ENCODE measurements at places on chromosomes 13 and 19.

DNA sequence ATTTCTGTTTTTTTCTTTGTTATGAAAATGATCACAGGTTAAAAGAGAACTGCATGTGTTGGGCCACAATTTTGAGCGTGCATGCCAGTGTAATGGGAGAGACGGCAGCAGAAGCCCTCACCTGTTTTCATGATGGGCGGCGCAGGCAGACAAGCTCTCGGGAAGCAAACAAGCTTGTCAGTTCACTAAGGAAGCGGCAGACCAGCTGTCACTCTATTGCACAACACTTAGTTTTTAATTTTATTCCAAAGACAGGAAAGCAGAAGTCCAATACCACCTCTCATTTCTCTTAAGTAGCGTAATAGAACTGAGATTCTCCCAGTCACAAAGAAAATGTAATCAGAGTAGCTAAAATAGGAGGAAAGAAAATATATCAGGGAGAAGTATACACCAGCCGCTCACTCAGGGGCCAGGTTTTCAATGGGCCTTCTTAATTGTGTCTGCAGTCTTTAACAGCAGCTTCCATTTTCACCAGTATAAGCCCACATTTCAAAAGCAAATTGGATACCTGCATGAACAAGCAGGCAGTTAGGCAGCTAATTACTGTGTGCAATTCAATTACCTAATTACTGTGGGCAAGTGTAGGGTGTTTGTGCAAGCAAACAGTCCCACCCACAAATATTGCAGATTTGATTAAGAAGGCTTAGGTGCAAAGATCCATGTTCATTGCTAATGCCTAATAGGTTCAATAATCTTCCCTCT is 711.4 kb downstream of the DIAPH3 start:
- no peak for DNase-seq

DNA sequence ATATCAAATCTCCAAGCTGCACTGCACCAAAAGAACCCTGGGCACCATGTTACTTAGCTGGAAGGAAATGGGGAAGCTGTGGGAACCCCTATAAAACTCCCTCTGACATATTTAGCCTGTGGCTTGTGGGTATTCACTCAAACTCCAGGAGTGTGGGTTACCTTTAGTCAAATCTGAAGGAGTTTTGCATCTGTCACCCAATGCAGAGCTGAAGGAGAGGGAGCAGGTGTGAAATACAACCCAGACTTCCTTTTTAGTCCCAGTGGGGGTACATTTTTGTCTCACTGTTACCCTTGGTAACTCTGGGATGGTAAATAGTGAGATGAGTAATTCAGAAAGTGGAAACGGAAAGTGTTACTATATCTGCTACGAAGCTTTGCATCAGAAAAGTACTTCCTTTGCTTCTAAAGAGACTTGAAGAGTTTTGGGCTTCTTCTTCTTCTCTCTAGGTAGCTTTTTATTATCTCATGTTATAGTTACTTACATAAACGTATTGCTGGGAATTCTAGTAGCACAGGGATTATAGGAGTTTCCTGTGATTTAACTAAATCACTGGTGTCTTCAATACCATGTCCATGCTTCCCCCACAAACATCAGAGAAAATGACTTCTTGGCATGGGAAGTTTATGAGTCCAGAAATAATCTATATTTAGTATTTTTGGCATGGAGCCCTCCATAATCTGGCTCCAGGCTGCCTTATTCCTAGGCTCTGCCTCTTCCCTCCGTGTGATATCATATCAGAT is 105.9 kb downstream of the AKAP11 start:
- DNase-seq, result no peak

DNA sequence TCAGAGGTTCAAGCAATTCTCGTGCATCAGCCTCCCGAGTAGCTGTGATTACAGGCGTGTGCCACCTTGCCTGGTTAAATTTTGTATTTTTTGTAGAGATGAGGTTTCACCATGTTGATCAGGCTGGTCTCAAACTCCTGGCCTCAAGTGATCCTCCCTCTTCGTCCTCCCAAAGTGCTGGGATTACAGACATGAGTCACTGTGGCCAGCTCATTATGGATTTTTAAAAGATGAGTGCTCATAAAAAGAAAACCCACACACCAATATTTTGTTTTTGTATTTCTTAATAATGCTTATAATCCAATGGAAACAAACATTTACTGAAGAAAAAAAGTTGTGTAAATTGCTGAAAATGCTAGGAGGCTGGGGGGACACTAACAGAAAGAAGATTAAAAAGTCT is 5.0 kb upstream of the MICU2 start:
- no peak for DNase-seq

GRCh38 chr19:3516675-3517207 is 10.6 kb downstream of the FZR1 start:
- DNase-seq, result no peak

DNA sequence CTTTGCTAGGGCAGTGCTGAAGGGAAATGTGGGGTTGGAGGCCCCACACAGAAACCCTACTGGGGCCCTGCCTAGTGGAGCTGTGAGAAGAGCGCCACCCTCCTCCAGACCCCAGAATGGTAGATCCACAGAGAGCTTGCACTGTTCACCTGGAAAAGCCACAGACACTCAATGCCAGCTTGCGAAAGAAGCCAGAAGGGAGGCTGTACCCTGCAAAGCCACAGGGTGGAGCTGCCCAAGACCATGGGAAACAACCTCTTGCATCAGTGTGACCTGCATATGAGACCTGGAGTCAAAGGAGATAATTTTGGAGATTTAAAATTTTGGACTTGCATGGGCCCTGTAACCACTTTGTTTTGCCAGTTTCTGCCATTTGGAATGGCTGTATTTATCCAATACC is 615.4 kb upstream of the MIR17HG start:
- DNase-seq, result no peak

DNA sequence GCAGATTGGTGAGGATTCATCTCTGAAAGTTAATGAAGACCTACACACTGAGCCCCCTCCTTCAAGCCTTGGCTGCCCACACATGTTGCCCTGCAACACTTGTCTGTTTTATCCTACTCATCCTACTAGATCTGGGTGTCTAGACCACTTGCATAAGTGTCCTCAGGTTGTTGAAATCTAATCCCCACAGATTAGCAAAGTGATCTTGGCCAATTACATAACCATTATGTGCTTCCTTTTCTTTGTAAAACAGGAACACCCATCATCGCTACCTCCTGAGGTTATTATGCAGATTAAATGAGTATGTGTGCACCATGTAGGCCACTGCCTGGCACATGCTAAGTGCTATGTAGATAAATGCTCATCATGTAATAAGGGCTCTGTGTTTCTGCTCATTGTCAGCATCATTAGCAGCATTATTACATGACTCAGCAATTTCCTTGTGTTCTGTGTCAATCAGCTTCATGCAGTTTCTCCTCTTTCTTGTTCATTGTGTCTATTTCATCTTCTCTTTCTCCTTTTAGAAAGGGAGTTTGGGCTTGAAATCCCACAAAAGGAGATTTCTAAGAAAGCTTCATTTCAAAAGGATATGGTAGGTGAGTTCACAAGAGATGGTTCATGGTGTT is 15.1 kb downstream of the ZNF175 start:
- DNase-seq, result no peak

DNA sequence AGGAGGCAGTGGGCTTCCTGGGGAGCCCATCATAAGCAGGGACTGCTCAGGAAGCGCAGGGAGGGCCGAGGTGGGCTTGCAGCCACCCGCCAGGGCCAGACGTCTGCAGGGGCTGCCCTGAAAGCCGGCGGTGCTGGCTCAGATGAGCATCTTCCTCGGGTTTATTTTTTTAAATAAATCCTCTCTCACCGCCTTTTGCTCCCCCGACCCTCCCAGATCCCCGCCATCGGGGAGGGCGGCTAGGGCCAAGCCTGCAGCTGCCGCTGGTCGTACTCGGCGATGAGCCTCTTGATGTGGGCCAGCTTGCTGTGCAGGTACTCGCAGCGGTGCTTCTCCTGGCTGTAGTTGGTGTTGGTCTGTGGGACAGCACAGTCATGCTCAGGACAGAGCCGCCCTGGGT is 6.6 kb upstream of the ISYNA1 start:
- DNase-seq, result no peak

GRCh38 chr13:20258208-20258962 is 26.3 kb upstream of the GJB6 start:
- no peak for DNase-seq

- DNase-seq, result no peak
Observed at GRCh38 chr13:39324806-39325311, 278.1 kb downstream of the LHFPL6 start.

- DNase-seq, result no peak
Observed at GRCh38 chr13:100234524-100235136, 145.7 kb downstream of the PCCA start.

GRCh38 chr13:85509512-85509911 is 289.7 kb downstream of the SLITRK6 start:
- DNase-seq, result no peak

- no peak for DNase-seq
Observed at GRCh38 chr13:25630329-25630900, 258.6 kb downstream of the ATP8A2 start.

GRCh38 chr13:109657395-109657794 is 129.0 kb downstream of the IRS2 start:
- no peak for DNase-seq

GRCh38 chr13:92963029-92963428 is 263.6 kb upstream of the GPC6 start:
- DNase-seq, result no peak

DNA sequence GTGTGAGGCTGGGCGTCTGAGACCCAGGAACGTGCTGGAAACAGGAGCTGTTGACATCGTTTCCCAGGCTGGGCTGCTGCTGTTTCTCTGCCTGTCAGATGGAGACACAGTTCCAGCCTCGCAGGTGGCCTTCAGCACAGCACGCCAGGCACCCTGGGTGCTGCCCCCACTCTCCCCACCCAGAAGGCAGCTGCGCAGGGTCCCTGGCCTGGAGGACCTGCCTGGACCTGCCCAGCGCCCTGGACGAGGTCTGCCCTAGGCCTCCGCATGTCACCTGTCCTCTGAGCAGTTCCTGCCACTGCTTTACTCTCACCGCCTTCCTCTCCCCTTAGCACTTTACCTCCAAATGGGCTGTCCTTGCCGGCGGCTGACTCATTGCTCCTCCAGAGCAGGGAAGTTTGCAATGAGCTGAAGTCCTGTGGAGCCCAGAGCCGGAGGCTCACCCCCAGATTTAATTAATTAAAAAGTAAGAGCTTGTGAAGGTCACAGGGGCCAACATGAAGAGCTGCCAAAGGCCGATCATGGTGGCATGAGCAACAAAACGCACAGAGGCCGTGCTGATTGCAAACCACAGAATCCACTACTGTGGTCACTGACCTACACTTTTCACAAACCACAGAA is 32.2 kb downstream of the C13orf46 start:
- DNase-seq, result no peak

- DNase-seq, result no peak
Observed at GRCh38 chr13:27259831-27260230, 8.5 kb downstream of the RPL21 start.

- DNase-seq, result no peak
Observed at GRCh38 chr13:40063278-40063698, 407.8 kb downstream of the COG6 start.

DNA sequence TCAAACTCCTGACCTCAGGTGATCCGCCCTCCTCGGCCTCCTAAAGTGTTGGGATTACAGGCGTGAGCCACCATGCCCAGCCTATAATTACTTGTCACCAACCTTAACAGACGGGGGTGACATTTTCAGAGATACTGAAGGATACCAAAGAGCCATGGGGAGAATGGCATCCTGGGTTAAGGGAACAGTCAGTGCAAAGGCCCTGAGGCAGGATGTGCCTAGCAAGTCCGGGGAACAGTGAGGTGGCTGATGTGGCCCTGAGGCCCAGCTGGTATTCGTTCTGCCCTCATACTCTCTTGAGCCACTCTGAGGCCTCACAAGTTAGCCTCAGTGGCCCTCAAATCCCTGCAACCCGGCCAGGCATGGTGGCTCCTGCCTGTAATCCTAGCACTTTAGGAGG is 15.0 kb upstream of the ANGPTL8 start:
- DNase-seq, result no peak

GRCh38 chr13:78540058-78540457 is 63.3 kb downstream of the POU4F1 start:
- no peak for DNase-seq

GRCh38 chr13:45598597-45598996 is 16.9 kb downstream of the ERICH6B start:
- DNase-seq, result no peak

GRCh38 chr13:105579821-105580710 is 955.4 kb downstream of the EFNB2 start:
- DNase-seq, result no peak

GRCh38 chr19:53991224-53992113 is at the start of gene CACNG6:
Gene CACNG6 (plus strand): TSS chr19:53991637. CDS start chr19:53992878, 1,241 bp downstream.
- no peak for DNase-seq

DNA sequence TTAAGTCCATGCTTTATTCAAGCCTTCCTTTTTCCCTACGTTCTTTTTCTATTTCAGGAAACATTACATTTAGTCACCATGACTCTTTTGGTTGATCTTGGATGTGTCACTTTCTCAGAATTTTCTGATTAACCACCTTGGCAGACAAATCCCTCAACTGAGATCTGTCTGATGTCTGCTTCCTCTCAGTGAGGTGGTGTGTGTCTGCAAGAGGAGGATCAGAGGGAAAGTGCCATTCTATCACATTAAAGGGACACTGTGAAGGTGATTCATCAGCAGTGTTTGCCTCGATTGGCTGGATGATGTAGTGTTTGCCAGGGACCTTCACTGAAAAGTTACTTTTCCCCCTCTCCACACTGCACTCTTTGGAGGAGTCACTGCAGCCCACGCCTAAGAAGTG is 3.0 kb upstream of the CCNP start:
- no peak for DNase-seq

- peak; percentile 46 for DNase-seq
Observed at GRCh38 chr13:52195401-52195837, 36.0 kb upstream of the NEK3 start.

- no peak for DNase-seq
Observed at GRCh38 chr19:42467183-42467760, 24.5 kb upstream of the CXCL17 start.

DNA sequence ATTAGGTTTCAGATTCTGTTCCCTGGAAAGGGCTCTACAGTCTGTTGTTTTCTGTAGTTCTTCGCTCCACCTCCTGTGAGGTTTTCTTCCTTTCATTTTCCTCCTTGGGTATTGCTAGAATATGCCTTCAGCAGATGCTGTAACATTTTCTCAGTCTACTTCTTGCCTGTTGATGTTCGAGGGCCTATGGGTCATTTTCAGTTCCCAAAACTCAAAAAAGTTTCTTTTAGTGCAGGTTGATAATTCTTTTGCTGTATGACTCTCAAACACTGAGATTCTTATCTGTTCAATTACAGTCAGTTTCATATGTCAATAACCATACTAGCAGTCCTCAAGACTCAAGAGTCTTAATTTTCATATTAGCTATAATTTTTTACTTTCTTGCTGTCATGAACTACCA is 268.3 kb downstream of the RFC3 start:
- no peak for DNase-seq
